ENCODE measurements at places on chromosomes 5 and 9.

- DNase-seq = no peak
These were observed 230.0 kb downstream of the AGTPBP1 start for GRCh38 chr9:85511746-85512145.

- no peak for DNase-seq
These were observed 390.4 kb upstream of the PRR16 start for GRCh38 chr5:120073722-120074121.

- DNase-seq = no peak
These were observed 28.0 kb downstream of the GLT6D1 start for GRCh38 chr9:135611142-135611874.

GRCh38 chr5:154390746-154391359 lies 54.9 kb upstream of the SAP30L start:
- DNase-seq = no peak

- DNase-seq = no peak
These were observed 55.5 kb upstream of the DMRT1 start for GRCh38 chr9:785997-786396.

GRCh38 chr5:150107909-150108447 lies 21.6 kb upstream of the CSF1R start:
- peak; percentile 88 for DNase-seq

- no peak for DNase-seq
These were observed 430.4 kb upstream of the NUDT12 start for GRCh38 chr5:103993031-103993430.
